ENCODE measurements at places on chromosomes 4 and X.

GRCh38 chr4:104500442-104500841 lies 5.7 kb upstream of the CXXC4 start:
- DNase-seq, result no peak

DNA sequence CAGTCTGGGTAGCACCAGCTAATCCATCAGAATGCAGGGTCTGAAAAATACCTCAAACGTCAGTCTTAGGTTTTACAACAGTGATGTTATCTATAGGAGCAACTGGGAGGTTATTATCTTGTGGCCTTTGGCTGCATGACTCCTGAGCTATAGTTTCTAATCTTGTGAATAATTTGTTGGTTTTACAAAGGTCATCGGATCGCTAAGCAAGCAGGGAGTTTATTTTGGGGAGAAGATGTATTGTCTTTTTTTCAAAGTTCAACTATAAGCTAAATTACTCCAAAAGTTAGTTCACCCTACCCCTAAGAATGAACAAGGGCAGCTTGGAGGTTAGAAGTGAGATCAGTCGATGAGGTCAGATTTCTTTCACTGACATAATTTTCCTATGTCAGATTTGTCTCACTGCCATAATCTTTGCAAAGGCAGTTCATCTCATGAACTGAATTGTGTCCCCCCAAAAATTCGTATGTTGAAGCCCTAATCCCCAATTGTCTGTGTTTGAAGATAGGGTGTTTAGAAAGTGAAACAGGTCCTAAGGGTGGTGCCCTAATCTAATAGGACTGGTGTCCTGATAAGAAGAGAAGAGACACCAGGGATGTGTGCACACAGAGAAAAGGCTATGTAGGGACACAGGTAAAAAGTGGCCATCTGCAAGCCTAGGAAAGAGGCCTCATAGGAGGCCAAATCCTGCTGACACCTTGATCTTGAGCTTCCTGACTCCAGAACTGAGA lies 175.8 kb upstream of the GALNT7 start:
- no peak for DNase-seq

GRCh38 chr4:74098427-74098994 lies 484 bp downstream of the CXCL2 start:
- DNase-seq, result no peak

DNA sequence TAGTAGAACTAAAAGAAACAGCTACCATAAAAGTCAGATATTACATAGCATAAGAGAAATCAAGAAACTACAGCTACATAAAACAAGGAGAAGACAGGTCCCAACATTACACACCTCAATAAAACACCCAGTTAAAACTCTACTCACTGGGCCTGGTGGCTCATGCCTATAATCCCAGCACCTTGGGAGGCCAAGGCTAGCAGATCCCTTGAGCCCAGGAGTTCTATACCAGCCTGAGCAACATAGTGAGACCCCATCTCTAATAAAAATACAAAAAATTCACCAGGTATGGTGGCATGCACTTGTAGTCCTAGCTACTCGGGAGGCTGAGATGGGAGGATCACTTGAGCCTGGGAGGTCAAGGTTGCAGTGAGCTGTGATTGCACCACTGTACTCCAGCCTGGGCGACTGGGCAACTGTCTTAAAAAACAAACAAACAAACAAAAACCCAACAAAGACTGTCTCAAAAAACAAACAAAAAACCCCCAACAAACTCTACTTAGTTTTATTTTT lies 15.2 kb upstream of the TXLNG start:
- DNase-seq, result no peak

GRCh38 chr4:140109737-140110136 lies 44.2 kb downstream of the MAML3 start:
- DNase-seq, result no peak

Data from fibroblast of skin of left quadriceps (primary cell).